ENCODE measurements at places on chromosomes 6 and 20.

DNA sequence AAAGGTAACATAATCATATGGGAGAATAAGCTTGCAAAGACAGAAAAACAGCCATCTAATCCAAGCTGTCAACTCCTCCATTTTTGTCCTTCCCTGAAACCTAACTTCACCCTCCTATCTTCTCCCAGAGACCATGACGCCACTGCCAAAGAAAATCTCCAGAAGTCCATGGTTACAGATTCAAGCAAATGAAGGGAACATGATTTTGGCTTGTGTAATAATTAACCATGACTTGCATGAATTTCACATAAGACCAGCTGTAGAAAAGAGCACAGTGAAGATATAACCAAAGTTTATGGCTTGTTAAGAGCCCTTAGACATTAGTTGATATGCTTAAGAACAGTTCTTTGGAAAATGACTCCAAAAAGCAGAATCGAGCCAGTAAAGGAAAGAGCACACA is 342.1 kb upstream of the NRSN1 start:
- DNase-seq = no peak

- no peak for DNase-seq
Observed at GRCh38 chr6:15073883-15074465, 171.9 kb upstream of the JARID2 start.

DNA sequence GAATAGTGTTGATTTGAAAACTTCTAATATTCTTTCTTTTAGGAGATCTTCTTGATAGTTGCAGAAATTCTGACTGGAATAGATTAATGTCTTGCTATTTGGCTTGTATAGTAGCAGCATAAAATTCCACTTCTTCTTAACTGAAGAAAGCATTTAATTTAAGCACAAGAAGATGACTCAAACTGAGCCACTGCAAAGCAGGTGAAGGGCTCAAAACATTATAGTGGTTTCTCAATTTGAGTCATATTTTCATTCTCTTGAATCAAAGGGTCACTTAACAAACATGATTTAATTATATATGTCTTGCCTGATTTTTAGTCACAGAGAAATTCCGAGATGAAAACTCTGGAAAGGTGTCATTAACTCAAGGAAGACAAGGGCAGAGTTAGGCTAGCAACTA is 239.3 kb downstream of the ZNF217 start:
- no peak for DNase-seq

- DNase-seq = no peak
Observed at GRCh38 chr6:34174846-34175399, 29.0 kb upstream of the GRM4 start.

GRCh38 chr6:110325197-110325596 is 33.0 kb downstream of the METTL24 start:
- DNase-seq = peak; percentile 21

DNA sequence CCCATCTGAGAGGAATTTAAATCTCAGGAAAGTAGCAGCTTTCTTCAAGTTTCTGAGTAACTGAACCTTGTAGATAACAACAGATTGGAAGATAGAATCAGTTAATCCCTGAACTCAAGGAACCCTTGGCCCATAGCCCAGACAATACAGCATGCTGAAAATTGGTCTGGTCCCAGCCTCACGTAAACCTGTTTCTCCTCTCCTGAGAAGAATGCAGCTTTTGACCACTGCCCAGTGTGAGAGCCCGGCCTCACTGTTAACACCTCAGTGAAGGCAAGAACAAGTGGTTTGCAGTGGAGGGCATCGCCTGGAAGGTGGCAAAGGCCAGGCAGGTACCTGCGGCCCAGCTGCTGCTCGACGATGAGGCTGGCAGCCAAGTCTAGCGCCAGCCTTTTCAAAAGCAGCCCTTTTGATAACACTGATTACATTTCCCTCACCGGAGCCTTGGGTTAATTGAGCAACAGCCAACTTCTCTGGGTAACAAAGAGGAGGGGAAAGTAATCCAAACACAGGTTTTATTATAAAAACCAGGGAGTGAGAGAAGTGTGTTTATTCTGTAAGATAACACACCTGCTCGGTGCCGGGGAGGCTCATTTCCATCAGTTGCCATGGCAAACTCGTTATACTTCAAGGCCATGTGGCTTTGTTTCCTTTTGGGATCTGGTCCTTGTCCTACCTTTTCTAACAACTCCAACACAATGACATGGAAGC is 54.0 kb downstream of the TRAF3IP2 start:
- DNase-seq = no peak

GRCh38 chr20:37379967-37380828 is 34.3 kb downstream of the SRC start:
- no peak for DNase-seq

DNA sequence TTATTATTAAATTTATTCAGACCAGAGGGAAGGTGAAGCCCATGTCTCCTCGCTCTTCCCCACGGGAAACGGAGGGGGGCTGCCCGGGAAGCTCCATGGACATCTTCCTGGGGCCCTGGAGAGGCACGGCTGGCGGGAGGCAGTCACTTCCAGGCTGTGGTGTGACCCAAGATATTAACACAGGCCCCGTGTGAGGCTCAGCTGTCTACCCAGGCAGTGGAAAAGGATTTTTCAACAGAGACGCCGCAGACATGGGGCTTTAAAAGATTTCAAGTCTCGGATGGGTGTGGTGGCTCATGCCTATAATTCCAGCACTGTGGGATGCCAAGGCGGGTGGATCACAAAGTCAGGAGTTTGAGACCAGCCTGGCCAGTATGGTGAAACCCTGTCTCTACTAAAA is 117.9 kb downstream of the ERMARD start:
- no peak for DNase-seq

Measured in AG08395 (cell line).